NCI-H1436 treated with DMSO at 0.1 percent for 48 hours (cell line): ENCODE measurements at places on chromosomes 16 and 17.

- no peak for DNase-seq
Observed at GRCh38 chr16:81435103-81435502, 9.5 kb upstream of the CMIP start.

DNA sequence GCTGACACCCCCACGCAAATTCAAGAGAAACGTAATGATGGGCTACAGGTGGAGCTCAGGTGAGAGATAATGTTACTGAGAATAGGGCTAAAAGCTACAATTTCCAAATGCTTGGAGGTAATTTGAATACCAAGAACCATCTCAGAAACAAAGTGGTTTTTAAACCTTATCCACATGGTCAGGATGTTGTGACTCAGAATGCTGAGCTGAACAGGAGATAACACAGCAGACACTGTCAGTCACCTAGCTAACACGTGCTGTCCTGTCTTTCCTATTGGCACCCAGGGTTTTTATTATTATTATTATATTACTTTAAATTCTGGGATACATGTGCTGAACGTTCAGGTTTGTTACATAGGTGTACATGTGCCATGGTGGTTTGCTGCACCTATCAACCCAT, 233.0 kb upstream of the MAF start:
- DNase-seq: no peak

- no peak for DNase-seq
Observed at GRCh38 chr16:28208824-28209223, 2.9 kb downstream of the XPO6 start.

DNA sequence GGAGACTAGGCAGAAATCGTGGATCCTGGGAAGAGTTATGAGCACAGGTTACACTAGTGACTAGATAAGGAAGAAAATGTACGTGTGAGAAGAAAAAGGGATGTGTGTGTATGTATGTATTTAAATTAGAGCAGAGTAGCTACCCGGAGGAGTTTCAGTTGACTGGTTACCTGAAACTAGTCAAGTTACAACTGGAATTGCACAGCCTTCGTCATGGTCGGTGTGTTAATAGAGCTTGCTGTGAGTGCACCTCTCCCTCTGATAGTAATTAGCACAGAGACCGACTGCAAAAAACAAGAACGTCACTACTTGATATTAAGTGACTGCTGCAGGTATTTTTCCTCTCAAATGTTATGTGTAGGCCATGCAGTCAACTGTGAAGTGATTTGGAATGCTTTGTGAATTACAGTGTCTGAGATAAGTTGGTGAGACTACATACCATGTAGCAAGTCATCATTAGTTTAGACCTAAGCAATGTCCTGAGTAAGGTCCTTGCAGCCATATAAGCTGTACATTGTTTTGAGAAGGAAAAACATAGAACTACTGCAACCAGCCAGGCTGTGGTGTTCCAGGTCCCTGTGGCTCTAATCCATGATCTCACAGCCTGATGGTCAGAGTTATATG, 95.7 kb downstream of the WNT3 start:
- no peak for DNase-seq

- DNase-seq: no peak
Observed at GRCh38 chr17:76631821-76632565, 11.6 kb downstream of the ST6GALNAC1 start.

GRCh38 chr16:50267651-50268050, 1.3 kb downstream of the ADCY7 start:
- DNase-seq: no peak

DNA sequence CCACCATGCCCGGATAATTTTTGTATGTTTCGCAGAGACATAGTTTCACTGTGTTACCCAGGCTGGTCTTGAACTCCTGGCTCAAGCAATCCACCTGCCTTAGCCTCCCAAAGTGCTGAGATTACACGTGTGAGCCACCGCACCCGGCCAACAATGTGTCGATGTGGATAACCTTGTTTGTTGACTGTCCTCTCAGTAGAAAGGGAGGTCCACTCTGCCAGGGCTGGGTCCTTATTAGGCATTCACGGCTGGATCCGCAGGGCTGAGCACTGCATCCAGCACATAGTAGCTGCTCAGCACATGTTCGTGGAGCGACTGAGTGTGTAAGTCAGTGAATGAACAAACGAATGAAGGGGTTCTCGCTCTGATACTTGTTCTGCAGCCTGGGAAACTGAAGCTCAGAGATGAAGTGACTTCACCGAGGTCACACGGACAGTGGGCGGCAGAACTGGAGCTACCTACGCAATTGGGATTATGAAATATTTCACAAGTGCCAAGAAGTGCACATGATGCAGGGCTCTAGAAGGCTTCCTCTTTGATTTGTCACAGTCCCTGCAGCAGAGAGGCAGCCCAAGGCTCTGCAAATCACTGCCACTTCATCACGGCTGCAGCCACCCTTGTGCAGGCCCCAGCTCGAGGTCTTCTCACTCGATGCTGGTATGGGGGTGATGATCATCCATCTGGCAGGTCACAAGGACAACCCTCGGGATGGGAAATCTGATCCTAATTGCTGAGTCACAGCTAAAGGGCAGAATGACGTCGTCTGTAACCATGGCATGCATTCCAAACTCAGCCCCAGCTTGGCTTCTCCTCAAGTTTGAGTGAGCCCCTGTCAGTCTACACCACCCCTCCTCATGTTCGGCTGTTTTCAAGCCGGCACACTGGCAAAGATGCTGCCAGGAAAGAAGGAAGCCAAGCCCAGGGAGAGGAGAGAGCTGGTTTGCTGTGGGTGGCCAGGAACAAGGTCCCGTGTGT, 28.0 kb upstream of the SNN start:
- no peak for DNase-seq

GRCh38 chr16:57000271-57001025, 11.1 kb downstream of the NLRC5 start:
- no peak for DNase-seq
